Activated CD8-positive, alpha-beta memory T cell treated with anti-CD3 and anti-CD28 coated beads for 1 hour (primary cell): ENCODE measurements at places on chromosomes 7 and 10.

GRCh38 chr7:27962273-27962672, 218.3 kb downstream of the JAZF1 start:
- DNase-seq: no peak

DNA sequence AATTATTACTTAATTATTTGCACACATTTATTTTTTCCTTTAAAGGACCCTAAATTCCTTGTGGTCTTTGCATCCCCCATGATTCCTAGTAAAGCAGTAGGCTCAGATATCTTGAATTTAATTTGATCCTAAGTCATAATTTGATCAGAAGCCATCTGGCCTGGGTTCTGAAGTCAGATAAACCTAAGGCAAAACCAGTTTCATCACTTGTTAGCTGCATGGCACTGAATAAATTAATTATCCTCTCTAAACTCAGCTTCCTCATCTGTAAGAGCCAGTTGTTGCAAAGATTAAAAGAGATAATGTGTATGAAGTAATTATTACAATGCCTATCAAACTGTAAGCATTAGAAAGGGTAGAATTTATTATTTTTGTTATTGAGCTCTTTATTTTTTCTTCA, 293.1 kb downstream of the GRM8 start:
- no peak for DNase-seq

GRCh38 chr7:41763626-41764025, 60.7 kb upstream of the INHBA start:
- no peak for DNase-seq

DNA sequence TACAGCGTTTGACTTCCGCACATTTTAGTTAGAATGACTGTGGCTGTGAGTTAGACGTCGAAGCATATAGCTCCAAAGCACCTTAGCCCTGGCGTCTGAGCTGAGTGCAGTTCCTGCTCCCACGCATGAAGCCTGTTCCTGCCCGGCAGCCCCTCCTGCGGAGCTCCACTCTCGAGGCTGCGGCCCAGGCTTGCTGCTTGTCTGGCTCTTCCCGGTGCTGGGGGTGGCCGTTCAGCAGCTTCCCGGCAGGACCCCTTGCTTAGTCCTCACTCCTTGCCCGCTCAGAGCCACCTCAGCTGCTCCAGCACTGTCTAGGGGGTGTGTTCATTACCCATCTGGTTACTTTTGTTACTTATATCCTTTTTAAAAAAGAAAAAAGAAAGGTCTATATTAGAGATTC, 88.1 kb upstream of the DNAJB6 start:
- DNase-seq: no peak

GRCh38 chr10:97761331-97761865, 10.4 kb downstream of the SFRP5 start:
- no peak for DNase-seq

DNA sequence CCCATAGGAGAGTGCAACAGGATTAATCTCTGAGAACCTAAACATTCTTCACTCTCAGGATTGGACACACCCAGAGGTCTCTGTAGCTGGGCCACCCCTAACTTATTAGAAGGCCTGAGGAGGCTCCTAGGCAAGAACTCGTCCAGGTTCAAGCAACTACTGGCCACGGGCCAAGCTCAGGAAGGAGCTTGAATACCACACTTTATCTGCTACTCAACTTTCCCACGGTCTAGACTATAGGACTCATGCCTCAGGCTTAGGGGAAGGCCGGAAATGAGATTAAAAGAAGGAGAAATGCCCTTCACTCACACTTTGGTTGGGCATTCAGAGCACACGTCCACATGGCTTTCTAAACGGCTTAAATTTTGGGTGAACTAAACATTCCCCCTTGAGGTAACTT, 142.8 kb upstream of the PHYHIPL start:
- no peak for DNase-seq

GRCh38 chr7:152522571-152523067, 86.8 kb upstream of the KMT2C start:
- no peak for DNase-seq

- no peak for DNase-seq
Observed at GRCh38 chr10:124244256-124244877, 151.0 kb upstream of the CHST15 start.
